Stimulated activated CD8-positive, alpha-beta memory T cell treated with anti-CD3 and anti-CD28 coated beads, Interleukin-4, amount 100 ng/mL, for 1 hour (primary cell): ENCODE measurements at places on chromosomes 12 and 14.

DNA sequence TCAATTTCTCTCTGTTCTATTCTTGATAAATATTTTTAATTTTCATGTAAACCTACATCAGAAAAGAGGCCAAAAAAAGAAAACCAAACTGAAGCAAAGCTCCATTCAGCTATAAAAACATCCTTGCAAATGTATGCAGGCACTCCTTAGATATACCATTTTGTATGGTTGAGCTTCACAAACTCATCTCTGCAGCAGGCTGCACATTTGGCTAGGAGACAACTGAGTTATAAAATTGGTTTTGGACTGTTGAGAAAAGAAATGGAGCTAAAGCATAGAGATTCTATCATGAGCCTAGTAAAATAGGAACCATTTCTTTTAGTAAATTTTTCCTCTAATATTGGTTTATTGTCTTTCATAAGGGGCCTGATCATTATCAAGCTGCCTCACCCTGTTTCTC lies 156.4 kb downstream of the SYT1 start:
- no peak for DNase-seq

DNA sequence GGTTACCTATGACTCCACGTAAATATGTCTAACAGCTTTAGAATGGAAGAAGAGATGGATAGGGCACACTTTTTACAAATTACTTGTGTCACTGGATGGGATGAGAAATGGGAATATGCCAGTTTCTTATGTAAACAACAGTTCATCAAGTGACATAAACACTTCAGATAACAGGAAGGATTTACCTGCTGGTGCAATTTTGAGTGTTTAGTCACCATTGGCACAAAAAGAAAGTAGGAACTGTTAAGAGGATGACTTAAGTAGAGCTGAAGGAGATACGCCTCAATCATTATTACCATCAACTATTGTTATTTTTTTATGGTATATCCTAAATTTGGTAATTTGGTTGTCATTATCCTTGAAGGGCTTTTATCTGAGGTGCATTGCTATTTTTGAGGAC lies 83.2 kb downstream of the RMST start:
- DNase-seq, result no peak

GRCh38 chr14:21537090-21537424 lies 10.9 kb upstream of the SALL2 start:
- no peak for DNase-seq

DNA sequence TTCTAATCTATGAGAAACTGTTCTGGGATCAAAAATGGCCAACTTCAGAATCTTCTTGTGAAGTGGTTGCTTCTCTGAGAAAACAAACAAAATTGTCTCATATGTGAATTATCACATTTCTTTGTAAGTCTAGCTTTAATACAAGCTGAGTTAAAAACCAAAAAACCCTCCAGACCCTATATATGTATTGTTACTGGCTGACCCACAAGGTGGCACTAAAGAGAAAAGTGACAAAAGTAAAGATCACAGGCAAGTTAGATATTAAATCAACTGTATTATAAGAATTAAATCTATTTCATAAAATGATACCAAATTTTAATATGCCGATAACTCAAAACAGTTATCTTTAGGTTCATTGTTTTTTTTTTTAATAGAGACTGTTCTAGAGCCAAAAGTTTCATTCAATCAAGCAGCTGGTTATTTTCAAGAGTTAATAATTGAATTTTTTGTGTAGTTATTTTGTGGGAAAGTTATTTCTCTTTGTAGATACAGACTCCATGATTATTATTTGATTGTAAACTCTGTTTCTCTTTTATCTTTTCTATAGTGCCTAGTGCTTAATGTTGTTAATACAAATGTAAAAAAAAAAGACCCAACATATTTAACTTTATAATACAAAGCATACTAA lies 7.5 kb upstream of the TRHDE start:
- no peak for DNase-seq

GRCh38 chr12:93825931-93826555 lies 148.9 kb downstream of the CRADD start:
- no peak for DNase-seq
